ENCODE measurements at places on chromosomes 13 and 19.

DNA sequence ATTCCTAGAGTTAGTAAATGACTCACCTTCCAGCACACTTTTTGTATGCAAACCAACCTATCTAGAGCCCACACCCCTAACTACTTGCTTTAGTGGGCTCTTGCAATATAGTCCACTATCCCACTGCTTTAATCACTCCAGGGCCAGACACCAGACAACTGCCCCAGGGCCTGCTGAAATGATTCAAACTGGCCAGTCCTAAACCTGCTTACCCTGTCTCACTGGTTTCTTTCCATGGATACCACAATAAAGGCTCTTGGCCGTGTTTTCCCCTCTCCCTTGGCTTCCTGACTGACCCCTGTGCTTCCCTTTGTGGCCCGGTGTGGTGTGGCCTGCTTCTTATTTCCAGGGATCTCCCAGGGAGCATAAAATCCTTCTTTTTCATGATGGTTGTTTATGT, 14.6 kb downstream of the HS6ST3 start:
- DNase-seq: no peak

DNA sequence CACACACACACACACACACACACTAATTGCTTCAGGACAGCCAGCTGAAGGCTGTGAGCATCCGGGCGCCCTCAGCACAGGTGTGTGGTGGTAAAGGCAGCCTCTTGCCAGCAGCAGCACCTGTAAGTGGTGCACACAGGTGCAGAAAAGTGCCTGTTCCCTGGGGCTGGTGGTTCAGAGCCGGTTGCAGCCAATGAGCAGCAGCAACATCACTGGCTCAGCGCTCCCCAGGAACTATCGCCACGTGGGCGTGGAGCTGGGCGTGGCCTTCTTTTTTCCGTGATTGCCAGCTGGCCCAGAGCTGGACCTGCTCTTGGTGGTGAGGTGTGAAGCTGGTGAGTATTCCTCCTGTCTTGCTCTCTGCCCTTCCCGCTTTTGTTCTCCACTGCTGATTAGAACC, at the start of gene NLRP5:
TSS of gene NLRP5 (plus strand) at position 289 of the 400 bp plus-strand sequence.
- no peak for DNase-seq

DNA sequence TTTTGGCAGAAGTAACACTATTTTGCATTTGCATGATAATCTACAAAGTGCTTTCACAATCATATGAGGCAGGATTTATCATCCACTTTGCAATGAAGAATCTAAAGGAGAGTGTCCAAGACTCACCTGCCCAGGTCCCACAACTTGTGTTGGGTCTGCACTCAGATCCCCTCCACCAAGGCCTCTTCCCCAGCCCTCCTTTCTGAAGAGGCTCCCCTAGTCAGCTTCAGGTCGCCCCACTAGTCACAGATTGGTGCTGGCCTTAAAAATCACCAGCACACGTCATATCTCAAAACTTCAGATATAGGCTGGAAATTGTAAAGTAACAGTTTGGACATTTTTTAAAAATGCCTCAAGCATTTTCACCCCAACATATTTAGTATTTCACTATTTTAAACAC, 17.5 kb downstream of the ATP7B start:
- DNase-seq: no peak

DNA sequence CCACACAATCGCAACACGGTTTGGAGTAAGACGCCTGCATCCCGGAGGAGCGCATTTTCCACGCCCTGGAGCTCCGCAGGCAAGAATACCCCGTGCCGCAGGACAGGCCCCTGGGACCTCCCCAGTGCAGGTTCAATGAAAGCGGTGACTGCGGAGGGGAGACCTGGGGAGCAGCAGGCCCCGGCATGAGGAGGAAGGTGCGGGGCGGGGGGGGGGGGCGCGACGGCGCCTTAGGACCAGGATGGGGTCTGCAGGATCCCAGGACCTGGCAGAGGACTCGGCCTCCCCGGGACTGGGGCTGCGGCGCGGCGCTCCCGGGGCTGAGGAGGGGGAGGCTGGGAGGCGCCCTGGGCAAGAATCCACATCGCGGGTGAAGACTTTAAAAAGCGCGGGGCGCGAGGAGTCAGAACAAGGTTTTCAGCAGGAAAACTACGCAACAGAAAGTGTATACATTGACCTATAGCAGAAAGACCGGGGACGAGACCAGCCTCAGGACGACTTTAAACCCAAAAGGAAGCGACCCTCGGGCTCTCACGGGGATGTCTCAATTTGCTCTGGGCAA, 432 bp downstream of the ZNF611 start:
- DNase-seq: no peak

- DNase-seq: no peak
These were observed 124.4 kb downstream of the SIPA1L3 start for GRCh38 chr19:38031423-38031770.

- DNase-seq: no peak
These were observed 7.2 kb downstream of the PALM3 start for GRCh38 chr19:14054721-14055120.

GRCh38 chr19:2619076-2619475, 83.4 kb downstream of the GNG7 start:
- no peak for DNase-seq

DNA sequence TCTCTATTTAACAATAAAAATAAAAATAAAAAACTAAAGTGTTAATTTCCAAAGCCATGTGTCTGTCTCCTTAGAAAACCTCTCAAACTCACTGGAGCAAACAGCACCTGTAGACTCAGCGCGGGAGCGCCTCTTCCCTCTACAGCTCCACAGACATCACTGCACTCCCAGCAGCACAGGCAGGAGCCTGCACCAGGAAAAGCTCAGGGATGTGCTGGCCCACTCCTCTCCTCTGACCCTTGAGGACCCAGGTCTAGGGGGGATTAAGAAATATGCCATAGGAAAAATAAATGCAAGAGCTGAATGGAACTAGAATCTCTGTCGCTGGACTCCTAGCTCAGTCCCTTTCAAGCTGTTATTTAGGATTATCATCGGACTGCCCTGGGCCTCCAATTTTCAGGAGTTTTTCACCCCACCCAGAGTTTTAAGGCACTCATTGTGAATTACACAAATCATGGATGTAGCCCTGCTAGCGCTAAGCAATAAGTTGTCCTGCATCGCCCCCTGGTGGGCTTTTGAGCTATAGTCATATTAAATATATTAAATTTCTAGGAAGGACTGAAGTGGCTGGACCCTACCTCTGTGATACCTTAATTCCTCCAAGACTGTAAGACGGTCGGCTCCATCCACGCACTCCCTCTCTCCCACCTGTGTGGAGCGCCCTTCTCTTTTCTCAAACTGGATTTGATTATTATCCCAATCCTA, 333.9 kb downstream of the UQCRFS1 start:
- peak; percentile 64 for DNase-seq

DNA sequence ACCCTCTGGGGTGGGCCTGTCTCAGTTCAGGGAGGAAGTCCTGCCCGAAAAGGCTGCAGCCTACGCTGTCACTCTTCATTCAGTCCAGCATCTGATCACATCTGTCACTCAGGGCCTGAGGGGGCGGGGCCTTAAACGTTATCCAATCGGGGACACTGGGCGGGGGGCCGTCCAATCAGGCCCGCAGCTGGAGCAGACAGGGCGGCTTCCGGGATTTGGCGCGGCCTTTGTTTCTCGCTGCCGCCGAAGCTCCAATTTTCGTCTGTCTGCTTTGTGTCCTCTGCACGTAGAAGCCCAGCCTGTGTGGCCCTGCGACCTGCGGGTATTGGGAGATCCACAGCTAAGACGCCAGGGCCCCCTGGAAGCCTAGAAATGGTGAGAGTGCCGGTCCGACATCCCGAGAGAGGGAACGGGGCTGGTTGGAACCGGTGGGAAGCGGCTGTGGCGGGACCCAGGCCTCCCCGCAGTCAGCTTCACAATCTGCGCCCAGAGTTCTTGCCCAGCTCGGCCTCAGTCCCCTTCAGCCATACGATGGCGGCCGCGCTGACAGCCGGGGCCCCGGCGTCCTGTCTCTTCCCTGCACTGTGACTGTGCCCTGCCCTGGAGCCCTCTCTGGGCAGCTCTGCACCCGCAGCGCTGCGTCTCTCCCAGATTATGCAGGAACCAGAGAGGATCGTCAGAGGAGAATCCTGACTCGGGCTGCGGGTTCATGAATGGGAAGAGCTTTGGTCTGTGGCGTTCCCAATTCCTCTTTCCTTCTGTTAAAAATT, at the start of gene ZNF730:
TSS of gene ZNF730 (plus strand) at position 224 of the 770 bp plus-strand sequence. CDS start at position 373, 149 bp downstream.
- DNase-seq: peak; percentile 43

DNA sequence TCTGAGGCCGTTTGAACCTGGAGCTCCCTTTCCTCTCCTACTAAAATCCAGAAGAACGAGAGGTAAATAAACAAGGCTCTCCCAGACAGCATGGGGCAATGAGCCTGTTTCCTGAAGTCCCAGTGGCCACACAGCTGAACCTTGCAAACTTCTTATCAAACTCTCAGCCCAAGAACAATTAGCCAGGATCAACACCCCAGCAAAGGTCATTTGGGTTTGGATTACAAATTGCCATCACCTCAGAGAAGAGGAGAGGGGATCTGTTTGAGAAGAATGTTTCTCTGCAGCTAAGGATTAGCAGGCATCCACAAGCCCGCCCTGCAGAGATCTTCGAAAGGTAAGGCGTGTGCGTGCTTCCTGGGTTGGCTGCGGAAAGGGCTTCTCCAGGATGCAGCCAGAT, 201.9 kb upstream of the SOX1 start:
- no peak for DNase-seq

DNA sequence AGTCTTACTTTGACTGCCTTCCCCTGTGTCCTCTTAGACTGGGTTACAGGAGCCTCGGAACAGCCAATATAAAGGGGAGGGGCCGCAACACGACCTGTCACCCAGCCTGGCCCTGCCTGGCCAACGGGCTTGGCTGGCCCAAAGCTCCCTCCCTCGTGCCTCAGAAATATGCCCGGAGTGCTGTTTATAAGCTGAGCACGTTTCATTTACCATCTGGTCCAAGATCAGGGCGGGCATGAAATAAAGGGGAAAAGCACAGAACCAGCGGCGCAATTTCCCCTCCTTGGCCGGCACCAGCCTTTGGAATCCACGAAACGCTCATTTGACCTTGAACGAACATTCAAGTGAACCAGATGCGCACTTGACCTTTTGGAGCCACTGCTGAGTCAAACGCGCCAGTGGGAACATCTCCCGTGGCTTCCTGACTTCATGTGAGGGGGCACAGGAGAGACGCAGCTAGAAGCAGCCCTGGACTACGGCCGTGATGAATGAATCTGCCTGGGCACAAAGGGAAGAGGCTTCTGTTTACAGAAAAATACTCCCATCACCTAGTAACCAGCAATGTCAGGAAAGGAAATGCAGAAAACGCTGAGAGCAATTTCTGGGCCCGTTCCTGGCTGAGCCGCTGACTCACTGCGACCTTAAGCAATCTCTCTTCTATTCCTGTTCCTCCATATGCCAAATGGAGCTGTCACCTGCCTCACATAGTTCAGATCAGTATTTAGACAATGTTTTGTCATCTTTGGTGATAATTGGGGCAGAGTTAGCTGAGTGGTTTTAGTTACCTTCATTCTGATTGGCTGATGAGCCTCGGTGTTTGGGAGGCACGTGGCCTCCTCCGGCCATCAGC, 53.3 kb downstream of the RFX2 start:
- peak; percentile 95 for DNase-seq

DNA sequence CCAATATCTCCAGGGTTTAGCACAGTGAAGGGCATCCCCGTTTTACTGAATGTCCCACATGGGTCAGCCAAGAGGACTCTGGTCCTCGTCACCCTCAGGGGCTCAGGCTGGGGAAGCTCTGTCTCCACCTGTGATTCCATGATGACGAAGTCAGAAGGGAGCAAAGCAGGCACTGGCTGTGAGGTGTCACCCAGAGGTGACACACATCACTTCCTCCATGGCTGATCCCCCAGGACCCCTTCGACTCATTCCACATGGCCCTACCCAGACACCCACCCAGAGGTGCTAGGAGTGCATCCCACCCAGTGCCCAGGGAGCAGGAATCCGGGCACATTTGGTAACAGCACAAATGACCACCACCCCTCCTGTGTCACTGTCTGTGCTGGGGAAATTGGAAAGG, 145.2 kb upstream of the VSTM2B start:
- DNase-seq: no peak

- DNase-seq: no peak
These were observed 109.9 kb downstream of the COL4A1 start for GRCh38 chr13:110197026-110197425.

DNA sequence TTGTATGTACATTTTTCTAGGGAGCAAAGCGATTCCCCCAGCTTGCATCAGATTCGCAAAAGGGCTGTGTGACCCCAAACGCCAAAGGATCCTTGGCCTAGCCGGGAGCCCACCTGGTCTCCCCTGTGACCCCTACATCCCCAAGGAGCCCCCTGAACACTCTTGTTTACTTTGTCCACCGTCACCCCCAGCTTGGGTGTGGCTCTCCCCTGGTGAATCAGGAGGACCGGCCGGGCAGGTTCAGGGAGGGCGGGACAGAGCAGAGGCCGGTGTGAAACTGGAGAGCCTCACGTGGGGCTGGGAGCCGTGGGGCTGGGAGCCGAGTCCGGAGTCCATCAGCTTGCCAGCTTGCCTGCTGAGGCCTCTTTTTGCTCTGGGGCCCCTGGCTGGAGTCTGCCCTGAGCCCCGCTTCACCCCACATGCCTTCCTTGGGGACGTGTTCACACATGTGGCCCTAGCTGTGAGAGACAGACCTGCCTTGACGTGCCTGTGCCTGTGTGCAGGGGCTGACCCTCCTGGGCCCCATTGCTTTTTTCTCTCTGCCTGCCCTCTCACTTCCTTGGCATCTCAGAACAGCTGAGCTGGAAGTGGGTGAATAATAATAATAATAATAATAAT, 2.0 kb downstream of the ITPKC start:
- no peak for DNase-seq

GRCh38 chr19:9751446-9751845, 17.1 kb downstream of the ZNF846 start:
- no peak for DNase-seq

GRCh38 chr19:41927497-41928192, 604 bp downstream of the ERFL start:
- no peak for DNase-seq

- no peak for DNase-seq
These were observed 1.1 kb downstream of the CNN1 start for GRCh38 chr19:11539495-11540365.

GRCh38 chr13:65784088-65784816, 1445.9 kb downstream of the PCDH9 start:
- no peak for DNase-seq

DNA sequence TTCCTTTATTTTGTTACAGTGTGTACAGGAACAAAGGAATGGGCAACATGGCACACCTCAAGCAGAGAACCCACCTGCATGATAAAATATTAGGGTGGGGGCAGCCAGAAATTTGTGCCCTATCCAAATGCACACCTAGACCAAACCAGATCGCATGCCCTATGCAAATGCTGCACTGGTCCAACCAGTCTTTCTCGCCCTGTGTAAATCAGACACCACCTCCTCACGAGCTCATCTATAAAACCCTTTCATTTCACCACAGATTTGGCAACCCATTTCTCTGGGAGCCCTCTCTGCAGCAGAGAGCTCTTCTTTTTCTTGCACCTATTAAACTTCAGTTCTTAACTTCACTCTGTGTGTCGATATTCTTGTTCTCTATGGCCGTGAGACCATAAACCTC, 1559.2 kb downstream of the SLITRK1 start:
- no peak for DNase-seq

- DNase-seq: no peak
These were observed 1.2 kb downstream of the LYPD3 start for GRCh38 chr19:43464134-43464775.

- DNase-seq: no peak
These were observed 437.9 kb downstream of the FOXO1 start for GRCh38 chr13:40228496-40228895.
